ENCODE measurements at places on chromosomes 2 and 18.

DNA sequence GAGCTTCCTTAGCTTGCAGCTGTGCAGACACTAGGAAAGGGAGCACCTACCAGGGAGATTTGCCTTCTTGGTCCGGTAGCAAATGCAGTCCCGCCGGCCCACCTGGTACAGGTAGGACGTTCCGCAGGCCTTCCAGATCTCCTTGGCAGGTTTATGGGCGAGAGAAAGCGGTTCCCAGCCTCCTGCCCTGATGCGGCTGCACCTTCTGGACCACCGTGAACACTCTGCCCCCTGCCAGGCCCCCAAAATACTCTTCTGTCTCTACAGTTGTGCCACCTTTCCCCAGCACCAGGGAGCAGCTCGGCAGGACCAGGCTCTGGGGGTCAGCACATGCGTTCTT is 67.4 kb downstream of the HNRNPLL start:
- DNase-seq = no peak

- DNase-seq = no peak
Measured at GRCh38 chr2:99495115-99495860, 5.5 kb upstream of the REV1 start.

GRCh38 chr18:38750751-38751150 is 1185.2 kb upstream of the CELF4 start:
- DNase-seq = no peak

- no peak for DNase-seq
Measured at GRCh38 chr2:234142530-234142929, 92.0 kb downstream of the SPP2 start.

DNA sequence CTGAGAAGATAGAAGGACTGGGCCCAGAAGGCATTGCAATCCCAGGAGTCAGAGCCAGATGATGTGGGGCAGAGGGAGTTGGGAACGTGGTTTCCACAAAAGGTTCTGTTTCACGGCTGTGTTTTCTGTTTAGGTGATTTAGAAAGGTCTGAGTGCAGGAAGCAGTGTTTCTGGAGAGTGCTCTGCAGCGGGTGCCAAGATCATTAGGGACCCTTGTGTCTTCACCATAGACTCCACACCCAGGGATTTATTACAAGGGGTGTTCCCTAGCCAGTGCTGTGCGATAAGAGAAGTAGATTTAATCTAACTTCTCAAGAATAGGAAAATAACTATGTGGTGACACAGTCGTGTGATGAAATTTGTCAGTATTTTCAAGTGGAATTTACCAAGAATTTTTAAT is 221.1 kb upstream of the TPO start:
- DNase-seq = no peak

- DNase-seq = no peak
Measured at GRCh38 chr2:240795454-240795853, 24.6 kb downstream of the KIF1A start.

- no peak for DNase-seq
Measured at GRCh38 chr2:123695426-123695825, 329.7 kb upstream of the CNTNAP5 start.

- DNase-seq = no peak
Measured at GRCh38 chr2:200966770-200967169, 3.3 kb upstream of the ORC2 start.

GRCh38 chr18:10420561-10421352 is 33.7 kb upstream of the APCDD1 start:
- DNase-seq = no peak

DNA sequence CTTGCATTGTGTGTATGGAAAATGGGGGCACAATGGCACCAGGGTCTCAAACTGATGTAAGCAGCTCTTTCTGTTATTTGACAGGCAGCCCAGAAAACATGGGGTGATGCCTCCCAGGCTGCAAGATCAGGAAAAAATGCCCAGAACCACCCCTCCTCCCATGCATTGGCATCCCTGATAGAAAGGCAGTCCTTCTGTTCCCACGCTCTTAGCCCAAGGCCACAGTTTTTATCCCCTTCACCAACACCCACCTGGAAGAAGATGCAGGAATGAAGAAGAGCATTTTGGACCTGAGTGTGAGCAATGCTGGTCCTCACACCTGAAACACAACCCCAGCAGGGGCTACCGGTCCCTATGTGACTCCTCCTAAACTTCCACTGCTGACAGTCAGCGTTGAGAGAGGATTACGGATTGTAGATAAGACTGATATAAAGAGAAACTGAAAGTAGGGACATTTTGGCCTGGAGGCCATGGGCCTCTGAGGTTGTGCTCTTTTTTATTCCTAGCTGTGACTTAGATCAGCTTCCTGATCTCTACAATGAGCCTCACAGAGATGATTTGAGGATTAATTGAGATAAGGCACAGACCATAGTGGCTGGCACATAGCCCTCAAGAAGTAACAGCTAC is 386.0 kb upstream of the ATP5MC3 start:
- DNase-seq = no peak

- DNase-seq = no peak
Measured at GRCh38 chr2:151380580-151381235, 23.3 kb downstream of the TNFAIP6 start.

- no peak for DNase-seq
Measured at GRCh38 chr18:76212960-76213359, 282.1 kb downstream of the ZNF516 start.

GRCh38 chr2:26671691-26672090 is 20.8 kb upstream of the KCNK3 start:
- no peak for DNase-seq

- DNase-seq = peak; percentile 7
Measured at GRCh38 chr18:61984349-61984748, 91.5 kb upstream of the RNF152 start.

GRCh38 chr18:79574938-79575525 is 104.6 kb upstream of the CTDP1 start:
- no peak for DNase-seq

DNA sequence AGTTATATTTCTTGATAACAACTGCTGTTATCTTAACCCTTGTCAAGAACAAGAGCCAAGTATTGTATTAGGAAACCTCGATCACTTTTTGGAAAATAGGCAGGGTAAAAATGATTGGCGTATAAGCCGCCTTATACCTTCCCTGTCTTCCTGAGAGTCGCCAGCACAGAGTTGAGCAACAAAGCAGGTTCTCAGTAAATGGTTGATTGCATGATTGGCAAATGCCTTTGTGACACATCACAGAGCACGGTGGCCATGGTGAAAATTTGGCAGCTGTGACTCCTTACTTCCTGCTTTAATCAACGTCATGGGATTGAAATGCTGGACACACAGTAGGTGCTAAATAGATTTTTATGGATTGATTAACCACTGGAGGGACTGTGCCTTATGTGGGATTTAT is 3.9 kb upstream of the KLHL29 start:
- DNase-seq = no peak

DNA sequence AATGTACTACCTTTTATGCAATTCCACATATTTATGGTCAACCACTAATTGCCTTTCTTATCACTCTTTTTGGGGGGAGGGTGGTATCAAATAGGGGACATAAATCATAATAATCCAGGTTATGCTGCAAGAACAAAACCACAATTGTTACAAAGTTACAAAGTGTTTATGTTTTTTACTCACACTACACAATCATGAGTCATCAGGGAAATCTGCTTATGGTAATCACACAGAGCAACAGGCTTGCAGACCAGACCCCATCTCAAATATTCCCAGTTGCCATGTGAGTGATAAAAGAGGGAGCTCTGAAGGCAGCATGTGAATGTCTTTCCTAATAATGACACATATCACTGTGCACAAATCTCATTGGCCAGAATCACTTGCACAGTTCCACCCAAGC is 304.7 kb upstream of the TMEFF2 start:
- no peak for DNase-seq

DNA sequence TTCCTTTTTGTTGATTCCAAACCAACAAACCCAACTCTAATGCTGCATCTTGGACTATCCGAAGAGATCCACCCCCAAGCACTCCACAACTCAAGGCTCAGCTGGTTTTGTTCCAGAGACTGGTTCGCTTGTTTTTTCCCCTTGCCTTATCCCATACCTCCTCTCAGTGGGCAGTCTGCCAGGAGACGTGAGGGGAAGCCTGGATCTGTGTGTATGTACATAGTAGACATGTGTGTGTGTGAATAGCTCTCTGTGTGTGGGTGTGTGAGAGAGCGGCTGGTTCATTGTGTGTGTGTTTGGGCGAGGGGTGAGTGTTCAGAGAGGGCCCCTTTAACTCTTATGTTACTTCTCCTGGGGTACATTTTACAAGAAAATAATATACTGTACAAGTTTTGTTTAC is 94.4 kb downstream of the NRP2 start:
- no peak for DNase-seq

DNA sequence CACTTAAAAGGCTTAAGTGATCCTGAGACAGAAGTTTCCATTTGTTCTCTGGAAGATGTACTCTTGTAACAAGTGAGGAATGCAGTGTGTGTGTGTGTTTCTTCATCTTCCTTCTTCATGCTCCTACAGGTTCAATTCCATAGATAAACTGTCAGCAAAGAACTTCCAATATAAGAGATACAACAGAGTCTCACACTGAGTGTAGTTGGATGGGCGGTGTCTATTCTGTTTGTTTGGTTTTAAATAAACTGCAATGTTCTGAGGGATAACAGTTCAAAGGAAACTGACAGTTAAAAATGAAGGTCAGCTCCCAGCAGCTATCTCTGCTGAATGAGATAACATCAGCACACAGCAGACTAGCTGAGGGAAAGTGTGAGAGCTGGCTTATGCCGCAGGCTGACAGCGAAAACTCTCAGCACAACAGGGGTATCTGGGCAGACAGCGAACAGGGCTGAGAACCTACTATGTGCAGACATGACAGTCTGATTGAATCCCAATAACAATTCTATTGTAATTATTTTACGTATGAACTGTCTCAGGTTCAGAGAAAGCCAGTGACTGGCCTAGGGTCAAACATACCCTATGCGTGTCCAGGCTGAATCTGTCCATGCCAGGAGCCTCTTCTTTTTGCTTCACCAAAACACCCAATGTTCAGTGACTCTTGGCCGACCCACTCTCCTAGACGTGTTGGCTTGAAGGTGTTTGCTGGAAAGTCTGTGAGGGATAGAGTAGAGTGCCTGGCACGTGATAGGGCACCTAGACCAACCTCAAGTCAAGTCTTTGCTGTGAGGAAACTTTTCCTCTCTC is 201.9 kb upstream of the TRIB2 start:
- DNase-seq = no peak

DNA sequence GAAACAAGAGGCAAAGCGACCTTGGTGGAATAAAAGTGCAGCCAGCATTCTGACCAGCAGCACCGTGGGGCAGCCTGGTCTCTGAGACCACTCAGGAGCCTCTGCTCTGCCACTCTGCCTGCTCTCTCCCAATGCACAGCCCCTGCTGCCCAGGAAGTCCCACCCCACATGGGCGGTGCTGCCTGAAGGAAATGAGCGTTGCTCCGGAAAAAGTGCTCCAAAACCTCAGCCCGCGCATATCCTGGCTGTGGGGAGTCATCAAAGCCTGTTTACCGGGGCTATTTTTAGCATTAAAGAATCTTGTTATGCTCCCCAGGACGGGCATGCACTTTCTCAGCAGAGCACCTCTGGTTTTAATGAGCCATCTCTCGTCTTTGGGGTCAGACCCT is 54.5 kb downstream of the EPAS1 start:
- no peak for DNase-seq

DNA sequence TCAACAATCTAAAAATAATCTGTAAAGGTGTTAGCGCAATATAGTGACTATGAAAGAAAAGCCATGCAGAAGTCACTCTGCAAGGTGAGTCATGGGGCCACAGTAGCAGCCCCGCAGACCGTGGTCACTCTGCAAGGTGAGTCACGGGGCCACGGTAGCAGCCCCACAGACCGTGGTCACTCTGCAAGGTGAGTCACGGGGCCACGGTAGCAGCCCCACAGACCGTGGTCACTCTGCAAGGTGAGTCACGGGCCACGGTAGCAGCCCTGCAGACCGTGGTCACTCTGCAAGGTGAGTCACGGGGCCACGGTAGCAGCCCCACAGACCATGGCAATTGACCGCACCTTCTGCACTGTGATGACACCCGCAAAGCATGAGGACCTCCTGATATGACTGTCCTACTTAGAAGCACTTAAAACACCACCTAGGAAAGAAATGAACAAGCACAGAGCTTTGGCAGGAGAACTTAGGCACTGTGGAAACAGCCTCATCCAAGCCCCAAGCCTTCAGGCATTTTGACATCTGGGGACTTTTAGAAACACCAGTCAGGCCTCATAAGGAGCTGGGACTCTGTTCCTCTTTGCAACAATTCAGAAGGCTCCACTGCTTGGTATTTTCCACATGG is 70.1 kb downstream of the LDLRAD4 start:
- DNase-seq = no peak

DNA sequence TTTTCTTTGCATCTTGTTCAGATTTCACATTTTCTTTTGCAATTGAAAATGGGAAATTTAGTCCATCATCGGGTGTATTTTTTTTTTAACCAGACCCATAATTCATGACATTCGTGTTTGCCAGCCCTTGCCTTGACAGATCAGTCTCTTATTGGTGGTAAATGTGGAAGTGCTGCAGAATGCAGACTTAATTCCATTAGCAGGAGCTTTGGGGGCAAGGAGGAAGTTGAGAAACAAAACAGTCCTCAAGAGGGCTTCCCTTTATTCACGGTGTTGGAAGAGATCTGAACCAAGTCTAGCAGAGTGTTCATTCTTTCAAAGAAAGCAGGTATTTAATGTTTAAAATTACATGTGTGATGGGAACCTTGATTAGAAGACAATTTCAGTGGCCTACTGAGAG is 16.6 kb upstream of the RPE start:
- DNase-seq = no peak

- no peak for DNase-seq
Measured at GRCh38 chr18:62720048-62720447, 4.7 kb downstream of the PHLPP1 start.

DNA sequence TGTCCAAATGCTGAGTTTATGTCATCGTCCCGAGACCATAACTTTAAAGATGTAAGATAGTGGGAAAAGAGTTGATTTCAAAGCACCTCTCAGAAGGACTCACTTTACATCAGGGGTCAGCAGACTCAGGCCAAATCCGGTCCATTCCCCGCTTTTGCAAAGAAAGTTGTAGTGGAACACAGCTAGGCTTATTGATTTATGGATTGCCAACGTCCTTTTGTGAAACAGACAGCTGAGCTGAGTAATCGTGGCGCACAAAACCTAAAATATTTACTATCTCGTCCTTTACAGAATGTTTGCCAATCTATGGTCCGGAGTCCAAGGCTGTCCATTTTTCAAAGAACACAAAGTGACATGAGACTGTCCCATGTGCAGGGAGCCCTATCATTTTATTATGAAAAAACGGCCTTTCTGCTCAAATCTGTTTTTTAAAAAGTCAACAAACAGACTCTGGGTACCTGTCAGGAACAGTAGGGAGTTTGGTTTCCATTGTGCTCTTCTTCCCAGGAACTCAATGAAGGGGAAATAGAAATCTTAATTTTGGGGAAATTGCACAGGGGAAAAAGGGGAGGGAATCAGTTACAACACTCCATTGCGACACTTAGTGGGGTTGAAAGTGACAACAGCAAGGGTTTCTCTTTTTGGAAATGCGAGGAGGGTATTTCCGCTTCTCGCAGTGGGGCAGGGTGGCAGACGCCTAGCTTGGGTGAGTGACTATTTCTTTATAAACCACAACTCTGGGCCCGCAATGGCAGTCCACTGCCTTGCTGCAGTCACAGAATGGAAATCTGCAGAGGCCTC is at the start of gene IL1RN:
IL1RN (plus strand) TSS at position 754 of the 801 bp plus-strand sequence; CDS start at position 781, 27 bp downstream.
- DNase-seq = no peak

All from midbrain (tissue), 1 donor.